ENCODE measurements at places on chromosomes 16 and 17. TPM values are rescaled to one million over a fixed set of nuclear protein-coding genes. Genes with fewer than 3 reads are reported as not detected.

DNA sequence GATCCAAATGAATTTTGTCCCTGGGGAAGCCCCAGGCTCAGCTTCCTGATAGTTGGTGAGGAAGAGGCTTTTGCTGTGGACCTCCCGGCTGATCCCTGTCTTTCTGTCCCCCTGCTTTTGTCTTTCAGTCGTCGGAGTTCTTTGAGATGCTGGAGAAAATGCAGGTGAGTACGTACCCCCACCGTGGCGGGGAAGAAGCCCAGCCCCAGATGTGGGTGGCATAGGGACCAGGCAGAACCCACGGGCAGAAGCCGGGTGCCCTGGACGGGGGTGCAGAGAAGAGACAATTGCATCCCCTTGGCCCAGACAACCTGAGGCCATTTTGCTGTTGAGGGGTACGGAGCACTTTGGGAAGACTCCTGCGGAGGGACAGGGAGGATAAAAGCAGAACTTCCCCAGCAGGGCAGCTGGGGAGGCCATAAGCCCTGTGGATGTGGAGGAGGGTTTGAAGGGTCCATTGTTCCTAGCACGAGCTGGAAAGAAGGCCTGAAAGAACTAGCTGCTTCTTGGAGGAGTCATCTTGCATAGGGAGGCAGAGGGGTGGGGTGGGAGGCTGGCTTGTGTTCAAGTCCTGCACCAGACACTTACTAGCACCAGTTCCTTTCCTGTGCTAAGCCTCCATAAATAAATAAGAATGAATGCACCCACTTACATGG is 105.6 kb downstream of the OR1D5 start:
- DNase-seq = no peak

DNA sequence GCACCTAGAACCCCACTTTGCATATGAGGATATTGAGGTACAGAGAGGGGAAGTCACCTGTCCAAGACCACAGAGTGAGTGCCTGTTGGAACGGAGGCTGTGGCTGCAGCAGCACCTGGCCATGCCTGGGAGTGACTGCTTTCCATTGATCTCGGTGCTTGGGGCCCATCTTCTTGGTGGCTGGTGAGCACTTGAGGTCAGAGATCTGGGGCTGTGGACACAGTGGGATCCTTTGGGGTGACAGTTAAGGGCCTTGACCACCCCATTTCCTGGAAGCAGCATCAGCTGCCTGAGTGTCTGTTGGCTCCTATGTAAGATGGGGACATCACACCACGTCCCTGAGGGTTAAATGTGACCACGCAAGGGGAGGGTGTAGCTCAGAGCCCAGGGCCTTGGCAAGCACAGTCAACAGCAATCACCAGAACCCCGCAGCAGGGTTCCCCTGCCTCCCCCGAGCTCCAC is 111.7 kb downstream of the IRF8 start:
- DNase-seq = no peak

DNA sequence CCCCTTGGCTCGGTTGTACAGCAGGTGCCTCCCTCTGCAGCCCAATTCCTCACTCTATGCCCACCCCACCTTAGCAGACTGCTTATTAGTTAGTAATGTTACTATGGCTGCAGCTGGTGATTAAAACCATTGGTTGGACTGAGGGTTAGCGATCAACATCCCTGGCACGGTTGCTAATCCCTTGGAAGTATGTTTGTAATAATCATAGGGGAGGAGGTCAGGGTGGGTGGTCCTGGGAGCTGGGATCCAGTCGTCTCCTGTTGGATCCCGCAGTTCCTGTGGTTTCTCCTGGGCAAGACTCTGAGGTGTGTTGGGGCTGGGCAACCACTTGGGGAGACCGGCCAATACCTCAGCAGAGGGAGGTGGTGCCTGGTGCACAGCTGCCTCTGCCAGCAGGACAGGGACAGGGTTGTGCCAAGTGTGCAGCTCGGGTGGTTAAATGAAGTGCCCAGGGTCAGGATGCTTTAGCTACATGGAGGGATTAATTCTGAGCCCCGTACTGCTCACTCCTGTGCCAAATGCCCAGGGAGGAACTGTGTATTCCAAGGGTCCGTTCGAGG is 38.0 kb downstream of the FZD2 start:
- DNase-seq = no peak

The NPIPA2 gene
- not detected for total RNA-seq

DNA sequence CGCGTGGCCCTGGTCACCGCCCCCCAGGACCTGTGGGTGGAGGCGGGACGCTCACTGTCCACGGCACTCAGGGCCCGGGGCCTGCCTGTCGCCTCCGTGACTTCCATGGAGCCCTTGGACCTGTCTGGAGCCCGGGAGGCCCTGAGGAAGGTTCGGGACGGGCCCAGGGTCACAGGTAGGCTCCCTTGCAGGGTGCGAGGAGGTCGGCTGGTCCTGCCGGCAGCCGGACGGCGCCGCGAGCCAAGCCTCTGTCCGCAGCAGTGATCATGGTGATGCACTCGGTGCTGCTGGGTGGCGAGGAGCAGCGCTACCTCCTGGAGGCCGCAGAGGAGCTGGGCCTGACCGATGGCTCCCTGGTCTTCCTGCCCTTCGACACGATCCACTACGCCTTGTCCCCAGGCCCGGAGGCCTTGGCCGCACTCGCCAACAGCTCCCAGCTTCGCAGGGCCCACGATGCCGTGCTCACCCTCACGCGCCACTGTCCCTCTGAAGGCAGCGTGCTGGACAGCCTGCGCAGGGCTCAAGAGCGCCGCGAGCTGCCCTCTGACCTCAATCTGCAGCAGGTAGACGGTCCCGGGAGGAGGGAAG is 1.3 kb downstream of the GUCY2D start:
- DNase-seq = no peak

The OR2C1 gene
- not detected for total RNA-seq

DNA sequence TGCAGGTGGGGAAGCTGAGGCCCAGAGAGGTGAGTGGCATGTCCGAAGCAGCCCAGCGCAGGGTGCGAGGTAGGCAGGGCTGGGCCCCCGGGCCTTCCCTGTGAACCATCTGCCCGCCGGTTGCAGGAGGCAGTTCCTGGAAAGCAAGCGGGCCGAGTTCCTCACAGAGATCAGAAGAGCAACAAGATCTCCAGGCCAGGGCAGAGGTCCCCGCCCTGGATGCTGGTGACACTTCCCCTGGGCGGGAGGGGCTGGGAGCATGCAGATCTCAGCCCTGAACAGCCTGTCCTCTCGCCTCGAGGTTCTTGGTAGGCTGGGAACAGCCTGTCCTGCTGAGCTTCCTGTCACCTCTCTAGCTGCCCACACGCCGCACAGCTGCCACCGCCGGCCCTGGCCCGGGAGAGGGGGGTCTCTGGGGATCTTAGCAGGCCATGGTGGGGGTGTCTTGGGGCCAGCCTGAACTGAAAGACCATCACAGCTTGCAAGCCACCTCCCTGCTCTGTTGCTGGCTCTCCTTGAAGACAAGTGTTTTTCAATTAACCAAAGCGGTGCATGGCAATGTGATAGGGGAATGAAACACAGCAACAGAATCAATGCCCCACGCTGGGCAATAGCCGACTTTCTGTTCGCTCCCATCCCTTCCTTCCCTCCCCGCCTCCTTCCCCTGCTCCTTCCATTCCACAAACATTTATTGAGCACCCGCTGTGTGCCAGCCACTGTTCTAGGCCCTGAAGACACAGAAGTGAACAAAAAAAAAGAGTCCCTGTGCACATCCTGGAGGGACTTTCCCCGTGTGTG is 31.7 kb downstream of the SOCS1 start:
- no peak for DNase-seq

DNA sequence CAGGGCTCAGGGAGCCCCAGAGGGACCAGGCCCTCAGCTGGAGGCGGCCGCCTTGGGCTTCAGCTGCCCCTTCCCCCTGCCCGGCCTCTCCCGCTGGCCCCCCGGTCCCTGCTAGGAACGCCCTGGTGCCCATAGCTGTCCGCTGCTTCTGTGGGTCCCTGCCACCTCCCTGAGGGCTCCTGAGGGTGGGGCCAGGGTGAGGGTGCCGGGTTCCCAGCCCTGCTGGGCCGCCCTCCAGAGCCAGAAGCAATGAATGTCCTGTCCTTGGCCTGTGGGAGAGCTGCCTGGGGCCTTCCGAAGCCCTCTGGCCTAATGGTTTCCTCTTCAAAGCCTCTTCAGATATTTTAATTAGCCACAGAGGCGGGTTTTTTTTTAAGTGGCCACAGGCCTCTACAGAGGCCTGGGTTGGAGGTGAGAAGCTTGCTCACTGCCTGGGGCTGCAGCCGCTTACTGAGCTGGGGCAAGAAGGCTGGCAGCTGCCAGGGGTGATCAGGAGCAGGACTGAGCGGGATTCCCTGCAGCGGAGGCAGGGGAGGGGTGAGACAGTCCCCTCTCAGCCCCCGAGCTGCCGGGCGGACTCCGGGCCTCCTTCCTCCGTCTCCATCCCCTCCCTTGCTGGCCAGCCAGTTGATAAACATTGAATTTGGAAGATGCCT is 9.9 kb downstream of the CENPX start:
- no peak for DNase-seq

Measured in SK-MEL-5 (cell line).